DMS153 (cell line): ENCODE measurements at places on chromosomes 3 and 15.

DNA sequence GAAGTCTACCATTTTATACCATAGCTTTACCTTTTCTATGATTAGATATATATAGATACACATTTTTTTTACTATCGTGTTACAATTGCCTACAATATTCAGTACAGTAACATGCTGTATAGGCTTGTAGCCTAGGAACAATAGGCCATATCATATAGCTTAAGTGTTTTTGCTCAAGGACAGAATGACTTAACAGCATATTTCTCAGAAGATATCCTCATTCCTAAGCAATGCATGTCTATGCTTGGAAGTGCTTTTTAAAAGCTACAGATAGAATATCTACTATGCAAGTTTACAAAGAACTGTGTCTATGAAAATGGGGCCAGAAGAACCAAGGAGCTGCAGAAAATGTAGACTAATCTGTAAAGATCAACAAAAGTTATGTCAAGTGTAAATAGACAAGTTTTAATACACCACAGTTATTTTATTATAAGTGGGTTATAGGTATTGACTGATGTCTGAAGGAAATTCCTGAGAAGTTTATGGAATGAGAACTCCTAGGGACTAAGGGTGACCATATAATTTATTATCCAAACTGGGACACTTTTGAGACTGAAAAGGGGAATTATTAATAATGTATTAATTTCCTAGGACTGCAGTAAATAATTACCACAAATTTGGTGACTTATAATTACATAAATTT, 138.7 kb upstream of the TGFBR2 start:
- DNase-seq = no peak

- DNase-seq = no peak
Observed at GRCh38 chr15:56824175-56824574, 90.9 kb upstream of the ZNF280D start.

DNA sequence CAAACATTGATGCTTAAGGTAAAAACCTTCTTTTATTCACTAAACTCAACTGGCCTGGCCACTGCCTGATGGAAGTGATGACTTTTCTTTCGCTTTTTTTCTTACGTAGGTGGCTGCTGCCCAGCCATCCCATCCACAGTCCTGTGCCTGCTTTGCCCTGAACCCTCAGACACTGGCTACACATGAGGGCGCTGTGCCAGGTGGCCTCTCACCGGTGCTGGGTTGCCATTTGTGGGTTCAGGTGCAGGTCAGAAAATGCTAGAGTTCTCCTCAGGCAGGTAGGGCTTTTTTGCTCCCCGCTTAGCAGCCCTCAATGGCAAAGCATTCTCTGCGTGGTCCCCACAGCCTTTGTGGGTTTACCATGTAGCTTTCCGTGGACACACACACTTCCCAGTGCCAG, 88.3 kb upstream of the PRR23E start:
- peak; percentile 58 for DNase-seq

DNA sequence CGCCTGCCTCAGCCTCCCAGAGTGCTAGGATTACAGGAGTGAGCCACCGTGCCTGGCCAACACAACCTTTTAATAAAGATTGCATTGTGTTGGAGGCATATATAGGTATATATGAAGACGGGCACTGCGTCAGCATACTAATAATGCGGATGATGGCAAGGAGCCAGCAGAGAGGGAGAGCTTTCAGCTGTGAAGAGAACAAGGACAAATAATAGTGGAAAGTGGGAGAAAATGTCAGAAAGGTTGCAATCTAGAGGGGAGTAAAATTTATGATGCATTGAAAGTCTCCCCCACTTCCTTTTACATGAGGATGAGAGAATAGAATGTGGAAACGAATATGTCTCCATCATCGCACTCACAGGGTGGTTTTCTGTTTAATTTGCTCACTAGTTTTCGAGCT, 170.5 kb upstream of the TBL1XR1 start:
- no peak for DNase-seq

DNA sequence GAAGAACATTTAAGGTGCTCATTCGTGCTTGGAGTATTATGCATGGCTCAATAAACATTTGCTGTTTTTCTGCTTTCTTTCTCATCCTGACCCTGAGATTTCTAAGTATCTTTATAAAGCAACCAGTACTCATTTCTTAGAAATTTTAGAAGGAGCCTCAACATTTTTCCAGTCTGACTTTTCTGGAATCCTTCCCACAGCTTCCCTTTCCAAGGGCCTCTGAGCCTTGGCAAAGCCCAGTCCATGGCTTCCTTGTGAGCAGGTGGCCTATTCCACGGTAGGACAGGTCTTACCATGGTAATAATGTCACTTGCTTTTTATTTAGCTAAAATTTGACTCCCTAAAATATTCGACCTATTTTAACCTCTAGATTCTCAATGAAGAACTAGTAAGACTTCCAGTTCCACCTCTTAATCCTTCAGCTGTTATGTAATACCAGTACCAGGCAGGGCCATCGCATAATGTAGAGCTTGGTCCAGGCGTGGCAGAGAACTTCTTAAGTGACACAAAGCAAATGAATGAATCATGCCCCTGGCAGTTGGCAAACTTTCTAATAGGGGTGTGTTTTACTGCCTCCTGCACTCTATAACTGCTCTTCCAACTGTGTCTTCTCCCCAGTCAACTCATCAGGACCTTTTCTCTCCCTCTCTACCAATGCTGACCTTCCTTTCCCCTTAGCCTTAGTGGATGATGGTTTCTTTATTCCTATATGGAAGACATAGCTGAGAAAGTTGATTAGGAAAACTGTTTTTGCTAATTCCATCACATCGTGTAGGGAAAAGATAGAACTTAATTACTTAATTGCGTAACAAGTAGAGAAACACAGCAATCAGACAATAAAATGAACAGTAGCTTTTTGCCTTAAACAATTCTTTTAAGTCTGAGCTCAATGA, 894 bp upstream of the TM4SF4 start:
- DNase-seq = peak; percentile 27

DNA sequence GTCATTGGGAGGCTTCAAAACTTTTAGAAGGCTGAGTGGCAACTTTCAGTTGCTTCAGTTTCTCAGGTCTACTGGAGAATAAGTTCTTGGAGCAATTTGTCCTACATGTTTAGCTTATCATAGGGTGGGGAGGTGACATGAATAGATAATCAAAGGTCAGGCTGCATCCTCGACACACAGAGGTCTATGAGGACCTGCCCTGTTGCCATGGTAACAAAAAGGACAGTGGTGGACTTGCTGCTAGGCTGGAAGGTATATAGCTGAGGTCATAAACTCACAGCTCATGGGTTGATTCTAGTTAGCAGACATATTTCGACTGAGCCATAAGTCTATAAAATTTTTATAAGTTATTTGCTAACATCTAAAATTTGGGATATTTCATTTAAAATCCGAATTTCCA, 267.0 kb downstream of the THRB start:
- no peak for DNase-seq

GRCh38 chr3:142929109-142929508, 34.4 kb downstream of the PAQR9 start:
- DNase-seq = peak; percentile 57

DNA sequence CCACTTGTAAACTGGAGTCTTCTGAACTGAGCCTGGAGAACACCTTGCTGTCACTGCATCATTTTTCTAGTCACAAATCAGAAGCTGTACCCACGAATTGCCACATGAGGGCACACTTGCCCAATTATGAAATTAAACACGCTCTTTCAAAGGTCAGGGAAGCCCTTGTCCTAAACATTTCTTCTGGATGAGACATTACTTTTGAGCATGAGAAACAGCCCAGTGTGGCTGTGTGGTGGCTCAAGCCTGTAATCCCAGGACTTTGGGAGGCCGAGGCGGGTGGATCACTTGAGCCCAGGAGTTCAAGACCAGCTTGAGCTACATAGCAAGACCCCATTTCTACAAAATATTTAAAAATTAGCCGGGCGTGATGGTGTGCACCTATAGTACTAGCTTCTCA, 27.5 kb upstream of the CFAP161 start:
- DNase-seq = peak; percentile 22

DNA sequence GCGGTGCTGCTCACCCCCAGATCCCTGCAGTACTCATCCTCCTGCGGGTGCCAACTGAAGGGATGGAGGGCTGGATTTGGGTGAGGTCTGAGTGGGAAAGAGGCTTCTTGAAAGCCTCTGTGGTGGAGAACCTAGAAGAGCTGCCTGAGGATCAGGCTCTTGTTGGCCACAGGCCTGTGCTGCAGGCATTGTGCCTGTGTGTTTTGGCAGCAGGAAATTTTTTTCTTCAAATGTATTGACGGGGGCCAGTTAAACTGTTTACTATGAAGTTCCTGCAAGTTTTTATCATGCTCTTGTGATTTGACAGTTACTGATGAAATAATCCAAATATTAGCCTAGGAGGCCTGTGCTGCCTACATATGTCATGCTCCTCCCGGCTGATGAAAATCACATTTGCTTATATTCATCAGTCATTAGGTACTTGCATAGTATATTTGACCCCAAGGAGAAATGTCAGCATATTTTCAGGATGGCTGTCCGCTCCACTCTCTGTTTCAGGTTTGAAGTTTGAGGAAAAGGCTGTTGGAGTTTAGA, 103.1 kb downstream of the THSD4 start:
- no peak for DNase-seq

DNA sequence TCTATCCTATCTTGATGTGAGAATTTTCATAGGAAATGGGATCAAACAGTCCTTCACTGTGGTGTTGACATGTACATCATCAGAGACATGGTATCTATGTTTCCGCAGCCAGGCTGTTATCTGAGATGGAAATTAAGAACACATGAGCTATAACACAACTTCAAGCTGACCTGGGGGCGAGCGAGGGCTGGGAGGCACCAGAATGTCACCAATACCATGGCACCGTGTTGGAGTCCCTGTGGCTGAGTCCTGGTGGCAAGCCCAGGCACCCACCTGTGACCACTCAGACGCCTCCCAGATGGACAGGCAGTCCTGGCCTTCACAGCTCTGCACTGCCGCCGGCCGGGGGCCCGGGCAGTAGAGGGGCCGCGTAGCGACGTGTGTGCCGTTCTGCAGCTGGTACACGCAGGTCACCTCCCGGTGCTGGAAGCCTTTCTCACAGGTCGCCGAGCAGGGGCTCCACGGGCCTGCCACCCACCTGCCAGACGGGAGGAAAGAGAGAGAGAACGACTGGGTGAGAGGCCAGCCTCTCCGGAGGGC, 263.9 kb upstream of the LYSMD4 start:
- DNase-seq = no peak

DNA sequence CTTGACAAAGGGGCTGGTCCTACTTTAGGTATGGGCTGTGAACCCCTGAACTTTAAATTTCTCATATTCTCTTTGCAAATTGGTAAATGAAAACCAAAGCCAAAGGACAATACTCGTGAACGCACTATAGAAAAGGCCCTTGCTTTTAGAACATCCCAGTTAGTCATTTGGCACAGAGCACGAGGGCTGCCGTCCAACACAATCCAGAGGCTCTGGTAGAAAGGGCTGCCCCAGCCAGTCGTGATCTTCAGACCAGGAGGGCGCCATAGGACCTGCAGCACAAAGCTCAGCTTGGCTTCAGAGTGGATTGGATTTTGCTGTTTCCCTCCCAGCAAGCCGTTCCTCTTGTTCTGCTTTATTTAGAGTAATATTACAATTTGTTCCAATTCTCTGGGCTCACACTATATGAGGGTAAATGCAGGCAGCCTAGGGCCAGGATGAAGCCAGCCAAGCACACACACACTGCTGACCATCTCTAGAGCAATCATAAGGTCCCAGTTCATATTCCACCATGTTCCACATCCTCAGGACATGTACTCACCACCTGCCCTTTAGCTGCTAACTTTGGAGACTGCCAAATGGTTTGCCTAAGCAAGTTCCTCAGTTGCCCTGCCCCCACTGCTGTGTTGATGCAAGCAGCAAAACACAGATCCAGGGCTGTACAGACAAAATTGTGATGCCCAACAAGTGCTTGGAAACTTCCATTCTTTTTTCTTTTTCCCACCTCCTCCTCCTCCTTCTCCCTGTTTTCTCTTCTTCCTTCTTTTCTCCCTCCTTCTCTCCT, 6.0 kb upstream of the BFSP2 start:
- no peak for DNase-seq

- DNase-seq = no peak
Observed at GRCh38 chr15:101000271-101000681, 81.1 kb downstream of the LRRK1 start.

- peak; percentile 59 for DNase-seq
Observed at GRCh38 chr3:14329116-14329830, 73.1 kb upstream of the SLC6A6 start.

GRCh38 chr3:186461141-186461540, 83.0 kb downstream of the CRYGS start:
- no peak for DNase-seq

DNA sequence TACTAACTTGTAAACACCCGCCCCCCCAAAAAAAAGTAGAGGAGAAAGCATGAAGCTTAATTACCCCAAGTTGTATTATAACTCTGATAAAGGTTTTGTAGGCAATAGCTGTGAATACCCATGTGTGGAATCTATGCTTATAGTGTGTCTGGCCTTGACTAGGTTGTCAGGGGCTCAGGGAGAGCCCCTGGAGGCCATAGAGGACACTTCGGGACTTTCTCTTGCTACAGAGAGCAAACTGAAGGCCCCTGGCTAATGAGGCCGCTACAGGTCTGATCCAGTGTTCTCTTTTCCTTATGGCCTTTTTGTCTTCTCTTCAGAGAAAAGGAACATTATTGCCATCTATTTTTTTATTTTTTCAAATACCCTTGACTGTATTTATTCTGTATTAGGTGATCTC, 19.1 kb upstream of the SCAANT1 start:
- DNase-seq = no peak

- DNase-seq = no peak
Observed at GRCh38 chr3:73389117-73389813, 235.5 kb downstream of the PDZRN3 start.

GRCh38 chr3:124873226-124873625, 13.9 kb downstream of the ITGB5 start:
- no peak for DNase-seq

DNA sequence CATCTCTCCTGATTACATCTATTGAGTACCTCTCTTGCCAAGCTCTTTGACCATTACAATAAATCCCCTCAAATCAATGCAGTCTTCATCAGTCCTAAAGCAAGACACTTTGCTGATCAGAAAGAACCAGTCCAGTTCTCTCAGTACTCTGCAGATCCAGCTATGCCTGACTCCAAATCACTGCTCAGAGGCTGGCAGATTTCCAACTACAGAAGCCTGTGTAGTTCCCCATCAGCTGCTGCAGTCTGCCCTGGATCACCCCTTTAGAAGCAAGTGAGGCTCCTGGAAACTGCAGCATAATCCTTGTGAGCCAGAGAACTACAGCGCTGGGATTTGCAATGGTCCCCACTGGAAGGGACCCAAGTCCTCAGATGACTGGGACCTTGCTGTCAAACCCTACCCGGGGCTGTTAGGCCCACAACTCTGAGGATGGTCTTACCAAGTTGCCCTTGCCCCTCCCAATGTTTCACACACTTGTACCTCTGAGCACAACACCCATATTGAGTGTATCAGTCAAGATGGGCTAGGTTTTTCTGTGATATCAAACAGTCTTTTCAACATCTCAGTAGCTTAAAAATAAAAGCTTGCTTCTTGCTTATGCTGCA, 81.9 kb upstream of the TOPAZ1 start:
- DNase-seq = no peak

DNA sequence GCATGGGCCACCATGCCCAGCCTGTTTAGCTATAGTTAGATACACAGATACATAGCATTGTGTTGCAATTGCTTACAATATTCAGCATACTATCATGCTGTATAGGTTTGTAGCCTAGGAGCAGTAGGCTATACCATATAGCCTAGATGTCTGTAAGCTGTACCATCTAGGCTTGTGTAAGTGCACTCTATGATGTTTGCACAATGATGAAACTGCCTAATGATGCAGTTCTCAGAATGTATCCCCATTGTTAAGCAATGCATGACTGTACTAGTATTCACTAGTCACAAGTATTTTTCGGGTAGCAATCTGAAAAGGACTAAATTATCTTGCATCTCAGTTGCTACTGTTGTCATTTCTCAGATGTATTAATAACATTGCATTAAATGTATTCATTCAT, 16.0 kb downstream of the PIGB start:
- no peak for DNase-seq

GRCh38 chr15:76140074-76140464, 80.3 kb downstream of the TMEM266 start:
- no peak for DNase-seq
